ENCODE measurements at places on chromosomes 11 and 22.
A peak's percentile ranks its signal among the peaks of the same experiment; 100 is the strongest.

- DNase-seq: no peak
Observed at GRCh38 chr11:126915430-126915829, 85.1 kb downstream of the KIRREL3 start.

DNA sequence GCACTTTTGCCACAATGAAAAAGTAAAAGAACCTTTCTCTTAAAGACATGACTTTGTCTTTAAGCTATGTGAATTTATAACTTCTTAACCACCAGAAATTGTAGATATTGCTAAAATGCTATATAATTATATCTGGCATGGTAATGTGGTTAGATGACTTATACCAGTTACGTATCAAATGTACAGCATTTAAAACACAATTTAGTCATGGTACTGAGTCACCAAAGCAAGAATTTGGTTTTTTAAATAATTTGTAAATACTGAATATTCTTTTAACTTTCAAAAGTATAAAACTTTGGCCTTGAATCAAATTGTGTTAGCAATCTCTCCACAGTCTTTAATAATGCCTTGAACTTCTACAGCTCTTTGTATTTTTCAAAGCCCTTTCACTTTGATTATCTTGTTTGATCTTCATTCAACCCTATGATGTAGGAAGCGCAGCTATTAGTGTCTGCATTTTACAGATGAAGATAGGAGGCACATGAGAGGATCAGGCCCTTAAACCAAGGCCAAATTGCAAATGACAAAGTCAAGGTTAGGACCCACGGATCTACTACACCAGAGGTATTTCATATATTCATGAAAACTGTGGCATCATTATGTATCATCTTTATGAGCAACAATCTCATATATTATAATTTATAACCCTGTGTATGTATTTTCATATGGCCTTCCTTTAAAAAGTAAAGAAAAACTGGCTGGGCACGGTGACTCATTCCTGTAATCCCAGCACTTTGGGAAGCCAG, 4.4 kb upstream of the SYTL2 start:
- peak; percentile 96 for DNase-seq

DNA sequence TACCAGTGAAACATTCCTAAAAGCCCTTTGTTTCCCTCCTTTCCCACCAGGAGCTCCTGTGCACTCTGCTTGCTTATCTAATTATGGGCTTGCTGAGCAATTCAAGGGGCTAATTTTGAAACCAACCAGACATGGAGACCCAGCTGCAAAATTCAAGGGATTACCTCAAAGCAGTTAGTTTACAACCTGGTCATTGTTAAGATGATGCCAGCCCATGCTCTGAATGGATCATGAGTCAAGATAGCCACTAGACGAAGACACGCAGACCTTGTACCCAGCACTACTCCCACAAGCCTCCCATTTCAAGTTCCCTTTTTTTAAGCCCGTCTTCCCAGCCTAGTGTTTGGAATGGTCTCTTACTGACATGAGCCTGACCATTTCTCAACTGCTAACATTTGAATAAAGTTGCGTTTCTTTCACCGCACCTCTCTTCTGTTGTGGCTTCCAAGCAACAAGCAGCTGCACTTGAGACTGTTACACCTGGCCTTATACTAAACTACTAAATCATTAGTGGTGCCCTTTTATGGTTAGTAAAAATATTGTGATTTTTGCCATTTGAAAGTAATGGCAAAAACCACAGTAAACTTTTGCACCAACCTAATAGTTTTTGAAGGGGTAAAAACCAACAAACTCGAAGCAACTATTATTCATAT, 315.3 kb upstream of the LUZP2 start:
- no peak for DNase-seq

DNA sequence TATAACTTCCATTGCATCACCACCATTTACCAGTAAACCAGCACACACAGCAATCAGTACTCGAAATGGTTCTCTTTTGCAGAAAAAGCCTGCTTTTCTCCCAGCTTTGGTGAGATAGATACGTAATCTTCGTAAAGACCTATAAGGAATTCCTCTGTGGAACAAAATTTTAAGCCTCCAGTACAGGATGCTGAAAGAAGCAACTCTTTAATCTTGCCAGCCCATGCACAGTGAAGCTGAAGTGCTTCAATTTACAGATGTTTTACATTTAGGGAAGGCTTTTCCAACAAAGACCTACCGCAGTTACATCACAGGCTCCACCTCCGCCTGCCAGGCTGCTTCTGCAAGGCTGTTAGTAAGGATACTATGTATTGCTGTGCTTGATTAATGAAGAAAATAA, 1.9 kb downstream of the ELMOD1 start:
- DNase-seq: peak; percentile 11

GRCh38 chr11:73990730-73991129, 8.1 kb upstream of the UCP2 start:
- DNase-seq: no peak

DNA sequence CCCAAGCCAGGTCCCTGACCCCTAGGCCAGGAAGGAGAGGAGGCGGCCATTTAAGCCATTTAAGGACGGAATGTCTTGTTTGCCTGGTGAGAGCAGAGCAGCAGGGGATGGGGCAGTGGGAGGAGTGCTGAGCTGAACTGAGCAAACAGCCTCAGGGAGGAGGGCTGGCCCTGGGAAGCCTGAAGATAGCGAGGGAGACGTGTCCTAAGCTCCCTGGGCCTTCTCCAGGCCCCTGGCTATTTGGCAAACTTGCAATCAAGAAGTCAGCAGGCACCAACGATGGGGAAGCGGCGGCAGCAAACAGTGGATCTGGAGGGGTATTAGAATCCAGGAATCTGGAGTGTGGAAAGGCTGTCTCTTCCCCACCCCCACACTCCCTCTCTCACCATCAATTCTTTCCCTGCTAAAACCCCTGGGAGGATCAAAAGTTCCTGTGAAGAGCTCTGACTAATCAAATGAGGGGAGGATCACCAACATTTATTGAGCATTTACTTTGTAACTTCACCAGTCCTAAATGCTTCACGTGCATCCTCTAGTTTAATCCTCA, 8.8 kb downstream of the BCL9L start:
- DNase-seq: peak; percentile 82

DNA sequence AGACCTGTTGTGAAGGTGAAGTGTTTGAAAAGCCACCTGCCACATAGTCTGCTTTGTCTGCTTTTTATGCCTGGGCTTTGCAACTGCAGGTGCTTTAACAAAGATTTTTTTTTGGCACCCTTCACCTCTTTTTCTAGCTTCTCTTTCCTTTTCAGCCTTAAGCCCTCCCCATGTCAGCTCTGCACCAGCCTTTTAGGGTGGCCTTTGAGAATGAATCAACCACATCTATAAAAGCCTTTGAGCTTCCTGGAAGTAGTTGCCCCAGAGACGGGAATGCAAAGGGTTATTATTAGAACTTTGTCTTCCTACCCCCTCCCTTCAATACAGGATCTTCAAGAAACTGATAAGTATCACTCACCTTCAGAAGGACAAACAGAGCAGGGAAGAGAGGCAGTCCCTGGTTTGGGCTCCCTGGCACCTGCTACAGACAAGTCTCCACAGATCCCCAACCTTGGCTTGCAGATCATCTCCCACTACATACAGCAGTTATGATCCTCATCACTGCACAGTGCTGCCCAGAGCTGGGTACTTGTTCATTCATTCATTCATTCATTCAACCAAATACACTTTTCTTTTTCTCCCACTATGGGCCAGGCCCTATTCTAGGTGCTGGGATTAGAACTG, 8.0 kb downstream of the PVALB start:
- DNase-seq: no peak

DNA sequence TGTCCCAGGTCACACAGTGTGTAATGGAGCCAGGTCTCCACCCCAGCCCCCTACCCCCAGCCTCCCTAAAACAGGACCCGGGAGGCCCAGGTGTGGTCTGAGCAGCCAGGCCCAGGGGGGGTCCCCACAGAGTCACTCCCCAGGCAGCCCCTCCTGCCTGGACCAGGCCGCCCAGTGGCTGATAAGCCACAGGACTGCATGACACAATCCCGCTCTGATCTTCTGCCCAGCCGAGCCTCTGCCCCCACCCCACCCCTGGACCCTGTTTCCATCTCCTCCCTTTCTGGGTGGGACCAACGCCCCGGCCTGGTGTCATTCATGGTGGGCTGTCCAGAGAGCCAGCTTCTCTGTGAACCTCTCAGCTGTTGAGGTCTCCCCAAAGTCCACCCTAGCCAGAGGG, 7.8 kb upstream of the LIF start:
- DNase-seq: no peak

Measured in fibroblast of skin of right quadriceps (primary cell).